ENCODE measurements at places on chromosomes 12 and 14. TPM values are rescaled to one million over a fixed set of nuclear protein-coding genes. Genes with fewer than 3 reads are reported as not detected.

Gene FGD6
- polyA plus RNA-seq: 11.4 TPM

Gene GNPTAB
- polyA plus RNA-seq: 38.5 TPM

Gene EPYC
- polyA plus RNA-seq: not detected

Gene P3H3
- polyA plus RNA-seq: 35.8 TPM

Gene CPSF6
- 109 TPM for polyA plus RNA-seq

Gene CLEC6A
- not detected for polyA plus RNA-seq

Gene PLCZ1
- 0.23 TPM for polyA plus RNA-seq

Gene AQP2
- 242 TPM for polyA plus RNA-seq

Gene NPAS3
- 9.6 TPM for polyA plus RNA-seq

Gene GPR65
- 0.55 TPM for polyA plus RNA-seq

Gene NKX2-1
- polyA plus RNA-seq: not detected
